Upper lobe of right lung (tissue), 1 donor: ENCODE measurements at places on chromosomes 1 and 21. TPM values are rescaled to one million over a fixed set of nuclear protein-coding genes. Genes with fewer than 3 reads are reported as not detected.

Gene TDRD10
- total RNA-seq: 21.7 TPM

Gene KIF21B
- 5.7 TPM for total RNA-seq

GRCh38 chr1:5526385-5526750 lies 465.9 kb downstream of the NPHP4 start:
- no peak for DNase-seq
- H3K27ac ChIP-seq: no peak overlapping the region
- no peaks in the 10 kb centered on the region for H3K36me3 ChIP-seq

- H3K27ac ChIP-seq: no peak overlapping the region
- no peaks in the 10 kb centered on the region for H3K27me3 ChIP-seq
- no peak overlapping the region for H3K4me3 ChIP-seq
- H3K36me3 ChIP-seq: no peaks in the 10 kb centered on the region
- no peak for DNase-seq
Observed at GRCh38 chr1:54556110-54556509, 8.1 kb downstream of the ACOT11 start.

DNA sequence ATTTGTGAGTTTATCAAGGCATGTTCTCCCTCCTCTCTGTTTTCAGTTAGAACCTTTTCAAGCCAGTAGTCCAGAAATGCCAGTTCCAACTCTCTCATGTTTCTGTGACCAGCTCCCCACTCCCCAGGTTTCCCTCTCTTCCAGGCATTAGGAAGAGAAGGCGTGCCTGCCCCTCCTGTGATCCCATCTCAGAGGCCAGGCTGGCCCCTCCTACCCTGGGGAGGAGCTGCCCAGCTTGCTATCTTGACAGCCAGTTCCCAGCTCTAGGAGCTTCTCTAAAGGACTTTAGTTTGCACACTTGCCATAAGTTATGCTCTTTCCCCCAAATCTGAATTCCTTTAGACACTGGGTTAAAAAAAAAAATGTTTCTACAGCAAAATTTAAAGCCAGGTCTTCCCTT lies 8.9 kb downstream of the HYI start:
- no peak for DNase-seq
- no peak overlapping the region for H3K27ac ChIP-seq
- H3K27me3 ChIP-seq: no peaks in the 10 kb centered on the region
- H3K4me1 ChIP-seq: no peaks in the 10 kb centered on the region
- H3K36me3 ChIP-seq: peaks cover 98% of the 10 kb centered on the region
